ENCODE measurements at places on chromosomes 7 and 10.

GRCh38 chr10:127577376-127578258, 28.5 kb downstream of the NPS start:
- no peak overlapping the region for H3K27ac ChIP-seq
- H3K36me3 ChIP-seq = peaks cover 2% of the 10 kb centered on the region
- no peak for DNase-seq
- H3K4me3 ChIP-seq = no peak overlapping the region

DNA sequence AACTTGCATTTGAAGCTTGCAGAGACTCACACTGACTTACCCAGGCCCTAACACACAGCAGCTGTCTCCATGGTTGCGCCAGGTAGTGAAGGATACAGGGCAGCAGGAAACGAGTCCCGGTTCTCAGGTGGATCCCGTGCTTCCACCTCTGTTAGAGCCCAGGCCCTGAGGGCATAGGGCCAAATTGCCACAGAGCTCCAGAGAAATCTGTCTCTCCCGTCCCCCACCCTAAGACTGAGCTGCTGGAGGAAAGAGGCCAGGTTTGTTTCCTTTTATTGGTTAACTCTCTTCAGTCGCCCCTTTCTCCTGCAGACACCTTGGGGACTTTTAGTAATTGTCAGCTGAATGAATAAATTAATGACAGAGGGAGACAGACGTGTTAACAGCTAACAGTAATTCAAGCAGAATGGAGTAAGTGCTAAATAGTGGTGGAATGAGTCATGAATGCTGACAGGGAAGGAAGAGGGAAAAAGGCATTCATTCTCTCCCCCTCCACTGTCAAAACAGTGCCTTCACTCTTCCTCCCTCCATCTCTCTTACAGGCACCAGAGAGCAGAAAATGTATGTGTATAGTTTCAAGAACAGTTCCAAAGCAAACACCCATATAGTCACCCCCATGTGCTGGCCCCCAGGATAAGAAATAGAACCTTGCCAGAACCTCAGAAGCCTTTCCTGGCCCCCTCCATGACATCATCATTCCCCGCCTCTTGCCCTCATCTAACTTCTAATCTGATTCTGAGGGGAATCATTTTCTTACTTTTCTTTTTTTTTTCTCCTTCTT, 16.8 kb upstream of the DLG5 start:
- no peak for DNase-seq
- no peaks in the 10 kb centered on the region for H3K36me3 ChIP-seq
- no peak overlapping the region for H3K4me3 ChIP-seq
- H3K4me1 ChIP-seq = no peaks in the 10 kb centered on the region
- peaks cover 36% of the 10 kb centered on the region for H3K27me3 ChIP-seq
- no peak overlapping the region for H3K27ac ChIP-seq

- peak; percentile 2 for DNase-seq
- H3K4me3 ChIP-seq = peak within 1 kb of the TSS; percentile 47
- no peaks in the 10 kb centered on the region for H3K36me3 ChIP-seq
- H3K27ac ChIP-seq = no peak within 1 kb of the TSS
- no peaks in the 10 kb centered on the region for H3K4me1 ChIP-seq
Observed at GRCh38 chr10:18140149-18140956, at the start of gene CACNB2. TSS of gene CACNB2 (plus strand) at chr10:18140424.

- peaks cover 26% of the 10 kb centered on the region for H3K4me1 ChIP-seq
- peaks cover 12% of the 10 kb centered on the region for H3K36me3 ChIP-seq
- peak overlapping the region; percentile 95 for H3K27ac ChIP-seq
- no peaks in the 10 kb centered on the region for H3K27me3 ChIP-seq
- peak overlapping the region; percentile 94 for H3K4me3 ChIP-seq
Observed at GRCh38 chr7:149126662-149127266, 640 bp upstream of the ZNF425 start.

- DNase-seq = no peak
- H3K4me1 ChIP-seq = no peaks in the 10 kb centered on the region
- peaks cover 6% of the 10 kb centered on the region for H3K27me3 ChIP-seq
- H3K36me3 ChIP-seq = peaks cover 28% of the 10 kb centered on the region
Observed at GRCh38 chr10:6364283-6364682, 161.6 kb downstream of the PFKFB3 start.

GRCh38 chr7:85150624-85151023, 36.2 kb downstream of the SEMA3D start:
- no peaks in the 10 kb centered on the region for H3K4me1 ChIP-seq
- DNase-seq = no peak
- no peaks in the 10 kb centered on the region for H3K27me3 ChIP-seq
- H3K27ac ChIP-seq = no peak overlapping the region

DNA sequence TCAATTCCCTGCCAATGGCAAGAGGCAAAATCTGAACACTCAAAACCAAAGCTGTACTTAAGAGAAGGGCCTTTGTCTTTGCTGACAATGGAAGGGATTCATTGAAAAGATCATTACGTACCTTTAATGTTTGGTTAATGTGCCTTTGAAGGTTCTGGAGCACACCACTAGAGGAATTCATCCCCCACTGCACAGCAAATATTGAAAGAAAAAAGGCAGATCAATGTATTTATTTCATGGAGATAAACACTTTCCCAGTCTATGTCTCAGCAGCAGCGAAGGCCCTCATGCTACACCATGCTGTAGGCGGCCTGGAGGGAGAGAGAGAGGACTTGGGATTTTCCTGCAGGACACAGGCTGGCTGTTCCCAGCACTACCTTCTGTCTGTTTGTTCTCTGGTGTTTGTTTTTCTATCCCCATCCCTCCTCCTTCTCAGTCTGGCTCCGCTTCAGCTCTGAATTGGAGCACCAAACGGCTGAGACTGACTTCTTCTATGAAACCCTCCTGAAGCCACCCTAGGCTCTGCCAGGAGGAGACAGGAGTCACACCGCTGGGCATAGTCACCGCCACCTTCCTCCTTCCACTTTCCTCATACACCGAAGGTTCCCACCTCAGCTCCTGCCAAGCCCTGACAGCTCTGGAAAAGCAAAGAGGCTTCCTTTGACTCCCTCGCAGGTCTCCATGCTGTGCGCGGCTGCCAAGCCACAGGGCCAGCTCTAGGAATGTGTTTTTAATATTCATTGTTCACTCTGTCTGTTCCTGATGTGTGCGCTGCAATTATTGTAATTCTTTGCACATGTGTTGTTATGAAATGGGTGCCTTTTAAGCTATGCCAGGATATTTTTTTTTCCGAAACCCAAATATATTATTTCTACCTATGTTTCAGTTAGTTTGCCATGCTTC, 301.5 kb downstream of the FZD1 start:
- H3K27ac ChIP-seq = no peak overlapping the region
- H3K4me3 ChIP-seq = no peak overlapping the region
- no peaks in the 10 kb centered on the region for H3K36me3 ChIP-seq
- no peaks in the 10 kb centered on the region for H3K27me3 ChIP-seq

DNA sequence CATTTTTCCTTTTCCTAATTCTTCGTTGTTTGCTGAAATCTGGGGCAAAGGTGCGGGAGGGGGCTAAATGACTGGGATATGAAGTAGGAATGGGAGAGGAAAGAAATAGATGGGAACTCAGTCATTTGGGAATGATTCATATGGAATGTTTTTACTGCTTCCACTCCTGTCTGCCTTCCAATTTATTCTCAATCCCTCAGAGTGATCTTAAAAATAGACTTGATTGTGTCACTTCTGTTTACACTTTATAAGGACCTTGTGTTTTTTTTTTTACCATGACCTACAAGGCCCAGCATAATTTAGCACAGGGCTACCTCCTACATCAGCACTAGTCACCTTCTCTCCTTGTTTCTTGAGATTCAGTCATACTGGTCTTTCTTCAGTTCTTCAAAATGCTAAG, 97.9 kb downstream of the PTEN start:
- peaks cover 15% of the 10 kb centered on the region for H3K36me3 ChIP-seq
- no peaks in the 10 kb centered on the region for H3K4me1 ChIP-seq

DNA sequence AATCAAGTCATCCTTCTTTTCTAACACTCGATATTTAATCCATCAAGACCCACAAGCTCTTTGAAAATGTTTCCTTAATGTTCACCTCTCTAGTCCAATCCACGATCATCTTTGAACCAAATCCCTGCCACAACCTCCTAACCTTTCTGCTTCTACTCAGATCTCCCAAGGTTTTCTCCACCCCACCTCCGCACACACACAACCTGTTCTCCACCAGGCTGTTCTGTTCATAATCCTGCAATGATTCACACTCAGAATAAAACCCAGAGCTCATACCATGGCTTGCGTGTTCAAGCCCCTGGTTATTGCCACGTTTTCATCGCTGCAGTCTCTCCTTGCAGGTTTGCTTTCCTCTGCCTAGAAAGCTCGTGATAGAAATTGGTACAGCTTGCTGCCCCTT, 53.8 kb upstream of the BAMBI start:
- H3K36me3 ChIP-seq = peaks cover 2% of the 10 kb centered on the region
- no peak overlapping the region for H3K4me3 ChIP-seq
- no peaks in the 10 kb centered on the region for H3K27me3 ChIP-seq
- H3K4me1 ChIP-seq = peaks cover 6% of the 10 kb centered on the region
- no peak for DNase-seq

- H3K27ac ChIP-seq = peak overlapping the region; percentile 26
- H3K4me3 ChIP-seq = peak overlapping the region; percentile 7
- H3K36me3 ChIP-seq = peaks cover 3% of the 10 kb centered on the region
- peak; percentile 60 for DNase-seq
- peaks cover 77% of the 10 kb centered on the region for H3K27me3 ChIP-seq
Observed at GRCh38 chr7:50832744-50833143, 50.0 kb upstream of the GRB10 start.

DNA sequence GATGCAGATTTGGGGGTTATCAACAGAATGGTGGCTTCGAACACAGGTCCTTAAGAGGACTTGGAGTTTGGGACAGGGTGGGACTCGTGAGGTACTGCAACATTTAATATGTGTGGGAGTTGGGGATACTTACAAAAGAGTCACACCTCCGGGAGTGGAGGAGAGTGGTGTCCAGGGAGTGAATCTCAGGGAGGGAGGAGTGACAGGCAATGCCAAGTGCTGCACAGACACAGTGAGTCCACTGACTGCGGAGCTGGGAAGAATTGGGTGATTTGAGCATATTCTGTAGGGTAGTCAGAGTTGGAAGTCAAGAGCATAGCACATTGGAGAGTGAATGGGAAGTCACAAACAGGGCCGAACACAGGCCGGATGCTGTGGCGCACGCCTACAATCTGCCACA, 5.1 kb downstream of the UBE3C start:
- no peak overlapping the region for H3K4me3 ChIP-seq
- peak overlapping the region; percentile 26 for H3K27ac ChIP-seq
- peaks cover 81% of the 10 kb centered on the region for H3K4me1 ChIP-seq
- no peak for DNase-seq
- H3K27me3 ChIP-seq = no peaks in the 10 kb centered on the region
- H3K36me3 ChIP-seq = peaks cover 32% of the 10 kb centered on the region

GRCh38 chr10:75165684-75166622, 44.6 kb upstream of the VDAC2 start:
- no peaks in the 10 kb centered on the region for H3K27me3 ChIP-seq
- DNase-seq = peak; percentile 25
- H3K27ac ChIP-seq = peak overlapping the region; percentile 83
- peaks cover 40% of the 10 kb centered on the region for H3K4me1 ChIP-seq

GRCh38 chr10:117967149-117967650, 79.5 kb downstream of the RAB11FIP2 start:
- H3K4me3 ChIP-seq = no peak overlapping the region
- H3K36me3 ChIP-seq = no peaks in the 10 kb centered on the region
- H3K27ac ChIP-seq = no peak overlapping the region

DNA sequence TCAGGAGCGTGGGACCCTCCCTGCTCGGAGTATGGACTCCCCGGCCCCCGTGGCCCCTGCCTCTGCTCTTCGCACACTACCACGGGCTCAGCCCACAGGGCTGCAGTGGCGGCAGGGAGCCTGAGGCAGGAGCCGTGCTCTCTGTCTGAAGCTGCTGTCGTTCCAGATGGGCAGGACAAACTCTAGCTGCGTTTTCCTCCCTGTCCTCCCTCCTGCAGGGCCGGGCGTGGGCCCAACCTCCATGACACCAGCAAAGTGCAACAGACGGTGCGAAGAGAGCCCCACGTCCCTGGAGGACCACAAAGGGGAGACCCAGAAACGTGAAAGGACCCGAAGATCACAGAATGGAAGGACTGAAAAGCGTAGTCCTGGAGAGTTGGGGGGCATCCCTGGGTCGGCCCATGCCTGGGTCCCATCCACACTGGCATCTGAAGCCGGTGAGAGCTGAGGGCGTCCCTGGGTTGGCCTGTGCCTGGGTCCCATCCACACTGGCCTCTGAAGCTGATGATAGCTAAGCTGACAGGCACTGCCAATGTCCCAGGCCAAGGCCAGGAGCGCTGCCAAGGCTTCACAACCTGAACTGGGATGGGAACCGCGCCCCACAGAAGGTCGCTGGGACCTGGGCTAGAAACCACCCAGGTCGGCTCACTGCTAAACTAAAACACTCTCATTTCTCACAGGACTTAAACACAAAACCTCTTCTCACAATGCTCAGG, 267.0 kb downstream of the MAD1L1 start:
- H3K36me3 ChIP-seq = peaks cover 16% of the 10 kb centered on the region
- peaks cover 39% of the 10 kb centered on the region for H3K4me1 ChIP-seq
- no peak overlapping the region for H3K27ac ChIP-seq
- no peaks in the 10 kb centered on the region for H3K27me3 ChIP-seq
- H3K4me3 ChIP-seq = no peak overlapping the region
- DNase-seq = no peak

DNA sequence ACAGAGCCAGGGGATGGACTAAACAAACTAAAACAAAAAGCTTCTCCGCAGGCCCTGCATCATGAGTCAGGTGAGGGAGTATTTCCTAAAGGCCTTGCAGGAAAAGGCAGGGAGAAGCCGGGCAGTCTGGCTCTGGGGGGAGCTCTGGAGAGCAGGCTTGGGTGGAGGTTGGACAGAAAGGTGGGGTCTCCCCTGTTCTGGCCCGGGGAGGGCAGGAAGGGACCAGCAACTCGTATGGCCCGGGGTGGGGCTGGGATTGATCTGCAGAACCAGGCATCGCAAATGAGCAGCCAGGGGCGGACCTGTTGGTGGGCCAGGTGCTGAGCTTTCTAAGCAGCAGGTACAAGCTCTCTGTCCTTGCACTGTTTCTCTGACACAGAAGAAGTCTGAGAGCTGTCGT, 235.2 kb downstream of the TCERG1L start:
- no peaks in the 10 kb centered on the region for H3K27me3 ChIP-seq
- H3K4me3 ChIP-seq = no peak overlapping the region
- DNase-seq = no peak
- no peaks in the 10 kb centered on the region for H3K36me3 ChIP-seq
- peaks cover 13% of the 10 kb centered on the region for H3K4me1 ChIP-seq

DNA sequence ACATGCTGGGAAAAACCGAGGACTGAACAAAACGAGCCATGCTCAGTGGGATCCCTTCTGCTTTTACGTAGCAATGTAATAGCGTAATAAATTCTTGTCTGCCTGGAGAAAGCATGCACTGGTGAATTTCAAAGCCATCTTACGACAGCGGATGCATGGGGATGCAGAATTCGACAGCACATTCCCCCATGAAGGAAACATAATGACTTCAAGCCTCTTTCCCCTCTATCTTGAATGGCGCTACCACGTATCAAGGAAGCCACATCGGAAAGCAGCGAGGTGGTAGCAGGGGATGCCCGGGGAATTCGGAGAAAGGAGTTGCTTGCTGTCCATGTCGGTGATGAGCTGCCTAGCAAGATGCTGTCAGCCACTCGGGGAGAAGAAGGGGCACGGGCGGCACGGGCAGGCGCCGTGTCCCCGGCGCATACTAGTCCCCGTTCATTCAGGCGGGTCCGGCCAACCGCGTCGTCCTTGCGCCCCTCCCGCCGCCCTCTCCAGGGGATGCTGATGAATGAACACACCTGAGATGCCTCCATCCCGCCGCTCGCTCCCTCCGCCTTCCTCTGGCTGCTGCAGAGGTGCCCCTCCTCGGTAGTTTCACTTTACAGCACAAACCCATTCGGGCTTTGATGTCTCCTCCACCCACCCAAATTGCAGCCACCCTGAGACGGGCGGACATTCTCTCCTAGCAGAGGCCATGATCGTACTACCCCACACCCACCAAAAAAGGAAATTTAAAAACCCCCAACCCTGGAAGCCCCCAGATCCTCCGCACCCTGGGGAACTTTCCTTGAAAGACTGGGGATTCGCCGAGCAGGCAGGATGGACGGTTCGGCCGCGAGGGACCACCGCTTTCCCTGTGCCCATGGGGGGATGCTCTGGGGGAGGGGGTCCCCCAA, 644 bp downstream of the SORBS1 start:
- peaks cover 35% of the 10 kb centered on the region for H3K27me3 ChIP-seq
- DNase-seq = peak; percentile 57
- H3K27ac ChIP-seq = peak overlapping the region; percentile 17
- peak overlapping the region; percentile 99 for H3K4me3 ChIP-seq
